Neural progenitor cell (in vitro differentiated cells): ENCODE measurements at places on chromosomes 4 and X. TPM values are rescaled to one million over a fixed set of nuclear protein-coding genes. Genes with fewer than 3 reads are reported as not detected.

- DNase-seq: peak; percentile 31
These were observed 136.4 kb downstream of the MAPK10 start for GRCh38 chr4:86223472-86223871.

DNA sequence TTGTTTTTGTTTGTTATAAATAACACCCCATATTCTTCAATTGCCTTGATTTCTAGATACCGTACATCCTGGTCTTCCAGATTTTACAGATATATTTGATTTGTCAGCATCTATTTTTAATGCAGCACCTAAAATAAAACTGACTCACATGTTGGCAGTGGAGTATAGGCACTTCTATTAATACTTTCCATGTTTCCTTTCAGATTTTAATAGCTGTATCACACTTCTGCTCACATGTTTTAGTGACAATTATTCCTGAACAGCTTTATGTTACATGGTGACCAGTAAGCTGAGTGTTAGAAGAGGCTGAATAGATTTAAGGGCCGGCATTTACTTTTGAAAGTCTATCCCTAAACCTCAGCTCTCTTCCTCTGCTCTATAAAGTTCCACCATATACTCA is 46.1 kb downstream of the C4orf46 start:
- no peak for DNase-seq

The AMOT gene
- 3.8 and 7.5 TPM in 2 replicates for total RNA-seq

GRCh38 chr4:4269331-4269731 is 20.6 kb downstream of the LYAR start:
- no peak for DNase-seq

GRCh38 chrX:46588263-46588662 is 14.7 kb downstream of the CHST7 start:
- no peak for DNase-seq

The CTAG1A gene
- not detected in 2 replicates for total RNA-seq

- no peak for DNase-seq
These were observed 11.2 kb upstream of the BRS3 start for GRCh38 chrX:136476501-136476900.

- peak; percentile 65 for DNase-seq
These were observed 71.5 kb downstream of the SLC16A2 start for GRCh38 chrX:74492720-74493201.

DNA sequence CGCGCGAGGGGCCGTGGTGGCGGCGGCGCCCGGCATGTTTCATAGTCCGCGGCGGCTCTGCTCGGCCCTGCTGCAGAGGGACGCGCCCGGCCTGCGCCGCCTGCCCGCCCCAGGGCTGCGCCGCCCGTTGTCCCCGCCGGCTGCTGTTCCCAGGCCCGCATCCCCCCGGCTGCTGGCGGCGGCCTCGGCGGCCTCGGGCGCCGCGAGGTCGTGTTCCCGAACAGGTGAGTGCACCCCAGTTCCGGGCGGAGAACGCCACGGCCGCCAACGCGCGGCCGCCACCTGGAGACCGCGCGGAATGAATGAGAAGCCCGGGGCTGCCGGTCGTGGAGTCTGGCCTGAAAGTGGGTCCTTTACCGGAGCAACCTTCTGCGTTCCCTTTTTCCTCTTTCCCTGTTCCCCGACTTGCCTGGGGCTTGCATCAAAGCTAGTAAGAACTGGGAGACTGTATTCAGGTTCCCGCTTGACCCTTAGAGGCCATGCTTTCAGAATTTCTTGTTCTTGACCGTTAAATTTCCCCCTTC is 429 bp downstream of the NOCT start:
- no peak for DNase-seq

The TGIF2LX gene
- not detected in 2 replicates for total RNA-seq

The DMD gene
- 27.1 and 30.6 TPM in 2 replicates for total RNA-seq

The PRRG3 gene
- total RNA-seq: 1.9 and 2.0 TPM in 2 replicates

GRCh38 chr4:122688529-122689140 is 43.9 kb upstream of the BBS12 start:
- no peak for DNase-seq

The PNMA3 gene
- 2.9 and 3.1 TPM in 2 replicates for total RNA-seq

The TAF1 gene
- total RNA-seq: 21.4 and 29.7 TPM in 2 replicates

DNA sequence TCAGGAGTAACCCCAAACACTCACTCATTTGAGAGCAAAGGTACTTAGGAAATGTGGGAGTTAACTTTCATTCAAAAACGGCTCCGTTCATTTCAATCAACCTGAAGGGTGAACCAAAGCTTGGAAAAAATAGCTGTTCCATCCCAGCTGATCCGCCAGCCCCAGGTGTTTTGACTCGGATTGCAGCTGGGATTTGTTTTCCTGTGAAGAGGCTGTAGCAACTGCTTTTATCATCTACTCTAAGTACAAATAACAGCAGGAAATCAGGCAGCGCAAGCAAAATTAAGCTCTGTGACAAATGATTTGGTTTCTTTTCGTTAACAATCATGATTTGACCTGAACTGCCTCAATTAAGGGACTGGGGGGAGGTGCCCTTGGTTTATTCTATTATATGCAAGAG is 154.7 kb downstream of the BEND2 start:
- DNase-seq: peak; percentile 5

The MAGEB1 gene
- total RNA-seq: not detected in 2 replicates

DNA sequence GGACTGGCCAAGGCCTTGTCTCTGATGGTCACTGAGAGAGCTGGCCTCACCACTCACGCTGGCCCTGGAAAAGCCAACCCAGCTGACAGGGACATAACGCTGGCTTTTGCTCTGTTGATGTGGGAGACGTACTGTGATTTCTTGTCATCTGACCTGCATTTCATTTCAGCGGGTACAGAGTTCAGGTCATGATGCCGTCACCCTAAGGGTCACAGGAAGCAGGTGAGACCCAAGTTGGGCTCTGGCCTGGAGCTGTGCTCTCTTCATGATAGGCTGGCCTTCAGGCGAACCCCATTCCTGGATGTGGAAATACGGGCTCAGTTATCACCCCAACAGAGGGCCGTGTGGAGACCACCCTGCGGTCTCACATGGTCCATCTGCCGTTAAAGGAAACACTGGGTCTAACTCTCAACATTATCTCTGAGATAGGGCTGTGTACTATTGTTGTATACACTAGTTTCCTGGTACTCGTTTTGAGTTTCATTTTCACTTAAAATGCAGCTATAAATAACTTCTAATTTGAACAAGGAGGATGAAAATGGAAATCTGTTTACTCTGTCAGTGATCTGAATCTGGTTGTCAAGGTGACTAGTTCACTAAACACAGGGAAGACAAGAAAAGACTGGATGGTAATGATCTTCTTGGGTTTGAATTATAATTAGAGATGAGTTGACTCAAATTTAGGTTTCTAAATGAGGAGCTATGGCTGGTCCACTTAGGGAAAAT is 89.1 kb downstream of the TBC1D9 start:
- no peak for DNase-seq

DNA sequence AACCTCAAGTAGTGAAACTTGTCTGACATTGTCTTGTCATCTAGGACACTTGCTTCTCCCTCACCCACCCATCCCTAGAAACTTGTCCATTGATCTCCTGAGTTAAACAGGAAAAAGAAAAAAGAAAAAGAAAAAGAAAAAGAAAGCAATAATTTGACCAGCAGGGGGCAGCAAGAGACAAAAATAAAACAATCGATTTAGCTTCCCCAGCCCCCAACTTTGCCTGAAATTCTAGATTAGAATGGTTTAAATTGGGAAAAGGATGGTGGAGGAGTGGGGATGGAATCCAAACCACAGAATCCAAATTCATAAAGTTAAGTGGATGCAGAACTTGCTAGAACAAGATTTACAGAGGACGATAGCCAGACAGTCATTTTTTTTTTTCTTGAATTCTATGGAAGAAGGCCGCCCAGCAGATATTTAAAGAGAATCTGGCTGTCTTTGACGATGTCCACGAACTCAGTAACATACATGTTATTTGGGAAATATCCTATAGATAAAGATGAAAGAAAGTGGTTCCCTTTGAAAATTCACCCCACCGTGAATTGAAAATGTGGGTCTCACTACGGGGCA is 282.9 kb downstream of the USP46 start:
- peak; percentile 72 for DNase-seq

The DGKK gene
- 0.19 and 0.21 TPM in 2 replicates for total RNA-seq

The FAM47A gene
- not detected in 2 replicates for total RNA-seq

DNA sequence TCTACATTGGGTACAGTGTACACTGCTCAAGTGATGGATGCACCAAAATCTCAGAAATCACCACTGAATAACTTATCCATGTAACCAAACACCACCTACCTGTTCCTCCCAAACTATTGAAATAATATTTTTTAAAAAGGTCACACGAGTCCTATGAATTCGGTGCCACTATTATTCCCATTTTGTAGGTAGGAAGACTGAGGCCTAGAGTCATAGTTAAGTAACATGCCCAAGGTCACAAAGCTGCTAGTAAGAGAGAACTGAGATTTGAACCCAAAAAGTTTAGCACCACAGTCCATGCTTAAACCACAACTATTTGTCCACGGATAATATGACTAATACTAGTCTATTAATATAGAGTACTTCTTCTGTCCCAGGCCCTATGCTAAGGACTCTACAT is 2.7 kb downstream of the ARHGEF6 start:
- no peak for DNase-seq

The FRMPD4 gene
- total RNA-seq: not detected in 2 replicates

DNA sequence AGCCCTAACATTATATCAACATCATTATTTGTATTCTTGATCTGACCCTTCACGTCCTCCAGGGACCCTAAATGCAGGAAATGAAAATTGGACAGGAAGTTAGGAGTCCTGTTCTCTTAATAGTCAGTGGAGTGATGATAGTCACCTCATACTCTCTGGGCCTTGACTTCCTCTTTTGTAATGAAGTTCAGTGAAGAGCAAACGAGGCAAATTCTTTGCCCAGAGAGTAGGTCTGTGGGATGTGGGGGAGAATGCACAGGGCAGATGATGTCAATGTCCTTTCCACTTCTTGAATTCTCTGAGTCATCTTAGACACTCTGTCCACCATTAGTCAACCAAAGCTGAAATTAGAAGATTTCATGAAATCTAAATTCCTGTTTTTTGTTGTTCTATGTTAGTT is 17.1 kb upstream of the GPRIN3 start:
- no peak for DNase-seq

DNA sequence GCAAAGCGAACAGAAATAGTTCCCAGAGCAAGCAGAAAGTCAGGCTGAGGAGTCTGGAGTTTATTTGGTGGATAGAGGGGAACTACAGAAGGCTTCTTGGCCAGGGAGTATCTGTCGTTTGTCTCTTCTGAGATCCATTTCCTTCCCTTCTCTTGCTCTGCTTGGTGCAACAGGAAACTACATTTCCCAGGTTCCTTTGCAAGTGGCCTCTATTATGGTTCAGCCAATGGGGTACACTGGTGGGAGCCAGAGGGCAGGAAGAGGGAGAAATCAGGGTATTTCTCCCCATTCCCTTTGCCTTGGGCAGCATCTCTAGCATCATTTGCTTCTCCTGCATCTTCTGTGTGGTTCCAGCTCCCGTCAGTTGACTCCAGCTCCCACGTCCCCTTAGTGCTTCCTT is 142.1 kb downstream of the BCOR start:
- DNase-seq: peak; percentile 23

DNA sequence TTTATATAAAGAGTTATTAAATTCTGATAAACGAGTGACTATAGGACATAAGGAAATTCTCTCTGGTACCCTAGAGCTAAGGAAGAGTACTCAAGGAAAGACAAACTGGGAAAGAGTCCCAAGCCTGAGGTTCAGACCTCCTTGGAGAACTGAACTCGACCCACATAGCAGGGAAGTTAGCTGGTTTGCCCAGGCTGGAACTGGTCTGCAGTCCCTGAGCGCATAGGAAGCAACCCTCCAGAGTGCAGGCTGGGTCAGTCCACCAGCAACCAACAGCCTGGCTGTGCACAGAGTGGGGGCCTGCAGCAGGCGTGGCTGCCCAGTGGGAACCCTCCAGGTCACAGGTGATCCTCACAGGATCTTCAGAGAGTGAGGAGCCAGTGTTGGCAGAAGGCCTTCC is 114.1 kb downstream of the SOWAHB start:
- no peak for DNase-seq

The ARHGAP24 gene
- 2.2 and 2.6 TPM in 2 replicates for total RNA-seq

DNA sequence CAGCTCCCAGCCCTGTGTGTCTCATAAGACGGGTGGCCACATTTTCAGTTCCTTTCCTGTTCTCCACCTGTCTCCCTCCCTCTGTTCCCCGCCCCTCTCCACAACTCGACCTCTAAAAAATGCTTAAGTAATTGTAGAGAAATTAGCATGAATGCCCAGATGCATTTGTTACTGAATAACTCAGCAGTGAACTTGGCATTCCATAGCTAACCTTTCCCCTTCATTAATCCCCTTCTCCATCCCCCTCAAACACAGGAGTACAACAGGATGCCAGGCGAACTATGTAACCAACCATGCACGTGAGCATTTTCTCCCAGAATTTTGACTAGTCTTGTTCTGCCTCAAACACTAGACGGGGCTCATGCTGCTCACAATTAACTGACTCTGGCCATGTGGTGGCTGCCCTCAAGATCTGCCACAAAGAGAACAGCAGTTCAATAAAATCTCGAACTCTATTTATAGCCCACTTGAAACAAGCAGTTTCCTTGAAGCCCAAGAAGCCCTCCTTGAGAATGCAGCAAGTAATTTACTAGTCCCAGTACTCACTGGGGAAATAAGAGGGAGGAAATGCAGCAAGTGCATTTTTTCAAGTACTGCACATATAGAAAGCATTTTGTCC is 351.2 kb downstream of the ARHGAP24 start:
- DNase-seq: peak; percentile 58

The MAOB gene
- 0.40 and 1.5 TPM in 2 replicates for total RNA-seq

The PWWP3B gene
- 5.2 and 5.8 TPM in 2 replicates for total RNA-seq

The DRD5 gene
- total RNA-seq: 0.06 TPM in 1 of 2 replicates, not detected in the other

The UGT2B10 gene
- not detected in 2 replicates for total RNA-seq
